ENCODE measurements at places on chromosomes 6 and 20.

DNA sequence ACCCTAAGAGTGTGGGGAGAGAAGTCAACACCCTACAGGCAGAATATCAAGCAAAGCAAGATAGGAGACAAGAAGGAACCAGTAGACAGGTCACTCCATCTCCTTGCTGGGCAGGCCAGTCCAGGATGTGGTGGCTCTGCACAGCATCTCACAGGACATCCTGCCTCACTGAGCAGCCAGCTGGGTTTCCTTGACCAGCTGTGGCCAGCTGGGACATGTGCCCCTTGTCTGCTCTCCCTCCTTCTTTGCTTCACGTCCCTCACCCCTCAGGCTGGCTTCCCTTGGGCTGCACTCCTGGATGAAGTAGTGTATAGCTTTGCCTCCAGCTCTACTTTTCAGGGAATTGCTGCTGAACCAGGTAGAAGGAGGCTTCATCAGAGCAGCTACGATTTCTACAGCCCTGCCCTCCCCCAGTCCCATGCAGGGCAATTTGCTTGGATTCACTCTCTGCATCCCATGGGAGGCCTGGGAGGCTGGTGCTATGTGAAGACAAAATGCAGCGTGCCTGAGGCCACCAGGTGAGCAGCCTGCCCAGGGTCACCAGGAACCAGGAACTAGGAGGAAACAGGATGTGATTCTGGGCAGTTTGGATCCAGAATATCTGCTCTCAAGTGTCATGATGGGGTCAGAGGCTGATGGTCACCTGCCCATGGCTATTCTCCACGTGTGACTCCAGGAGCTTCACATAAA, 110.0 kb upstream of the PMEPA1 start:
- no peak for DNase-seq

DNA sequence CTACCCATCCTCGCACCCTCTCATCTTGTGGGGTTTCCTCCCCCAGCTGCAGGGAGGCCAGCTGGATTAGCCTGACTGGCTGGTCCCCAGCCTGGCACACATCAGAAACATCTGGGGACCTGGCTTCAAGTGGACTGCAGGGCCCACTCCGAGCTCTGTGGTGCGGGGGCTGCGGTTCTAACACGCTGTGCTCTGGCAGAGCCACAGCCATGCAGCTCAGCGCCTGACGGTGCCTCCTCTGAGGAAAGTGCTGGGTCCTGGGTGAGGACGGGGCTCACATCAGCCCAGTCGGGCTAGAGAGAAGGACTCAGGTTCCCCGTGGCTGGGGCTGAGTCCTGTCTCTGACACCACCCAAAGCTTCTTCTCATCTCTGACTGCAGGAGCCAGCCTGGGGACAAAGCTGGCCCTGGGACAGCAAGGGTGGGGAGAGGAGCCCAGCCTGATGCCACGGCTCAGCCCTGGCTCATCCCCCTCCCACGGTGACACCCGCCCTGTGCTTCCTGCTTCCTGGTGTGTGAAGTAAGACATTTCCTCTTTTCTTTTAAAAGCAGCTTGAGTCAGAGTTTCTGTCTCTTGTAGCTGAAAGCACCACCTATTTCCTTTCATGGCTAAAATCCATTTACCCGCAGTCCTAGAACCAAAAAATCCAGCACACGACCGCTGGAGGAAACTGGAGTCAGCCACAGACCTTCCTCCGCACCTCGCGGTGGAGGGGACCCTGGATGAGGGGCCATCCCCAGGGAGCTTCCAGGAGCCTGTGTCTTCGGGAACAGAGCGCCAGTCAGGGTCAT, 127.4 kb upstream of the AFDN start:
- DNase-seq, result no peak

GRCh38 chr20:38447251-38447661, 12.1 kb upstream of the SNHG17 start:
- DNase-seq, result no peak

DNA sequence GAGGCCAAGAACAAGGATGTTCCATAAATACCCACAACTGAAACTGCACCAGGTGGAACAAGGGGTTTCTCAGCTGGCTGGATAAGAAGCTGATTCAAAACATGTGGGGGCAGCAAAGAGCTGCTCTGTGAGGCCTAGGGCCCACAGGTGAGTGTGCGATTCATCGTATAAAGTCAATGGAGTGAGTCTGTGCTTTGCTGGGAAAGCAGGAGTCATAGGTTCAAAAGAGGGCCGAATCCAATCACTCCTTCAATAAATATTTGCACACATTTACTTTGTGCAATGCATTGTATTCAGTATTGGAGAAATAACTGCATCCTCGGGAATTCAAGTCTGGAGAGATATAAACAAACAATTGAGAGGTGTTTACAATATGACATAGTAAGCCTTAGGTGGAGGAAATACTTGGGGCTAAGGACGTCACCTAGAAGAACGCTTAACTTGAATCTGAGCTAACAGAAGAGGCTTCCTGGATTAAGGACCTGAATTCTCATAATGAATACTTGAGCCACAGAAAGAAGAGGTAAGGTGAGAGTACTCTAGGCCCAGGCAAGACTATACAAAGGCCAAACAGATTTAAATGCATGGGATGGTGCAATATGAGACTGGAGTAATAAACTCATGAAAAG, 83.7 kb upstream of the TMEM30A start:
- no peak for DNase-seq

DNA sequence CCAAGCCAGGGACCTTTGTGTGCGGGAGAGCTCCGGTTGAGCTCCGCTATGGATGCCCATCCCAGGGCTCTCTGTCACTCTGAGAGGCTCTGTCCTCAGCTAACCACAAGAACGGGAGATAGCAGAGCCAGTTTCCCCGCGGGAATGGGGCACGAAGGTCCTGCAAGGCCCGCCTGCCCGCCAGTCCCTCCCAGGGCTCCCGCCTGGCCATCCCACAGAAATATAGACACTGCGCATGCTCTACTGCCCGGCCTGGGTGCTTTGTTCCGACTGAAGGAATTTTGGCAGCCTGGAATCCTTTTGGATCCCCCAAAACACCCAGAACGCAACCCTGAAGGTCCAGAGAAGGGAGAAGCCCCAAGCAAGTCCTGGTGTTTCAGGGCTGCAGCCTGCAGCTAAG, 8.6 kb upstream of the DEFB110 start:
- DNase-seq, result no peak

GRCh38 chr20:54174457-54175175, 830 bp upstream of the CYP24A1 start:
- DNase-seq, result no peak

GRCh38 chr20:63223121-63223825, 7.3 kb upstream of the YTHDF1 start:
- DNase-seq, result peak; percentile 43

DNA sequence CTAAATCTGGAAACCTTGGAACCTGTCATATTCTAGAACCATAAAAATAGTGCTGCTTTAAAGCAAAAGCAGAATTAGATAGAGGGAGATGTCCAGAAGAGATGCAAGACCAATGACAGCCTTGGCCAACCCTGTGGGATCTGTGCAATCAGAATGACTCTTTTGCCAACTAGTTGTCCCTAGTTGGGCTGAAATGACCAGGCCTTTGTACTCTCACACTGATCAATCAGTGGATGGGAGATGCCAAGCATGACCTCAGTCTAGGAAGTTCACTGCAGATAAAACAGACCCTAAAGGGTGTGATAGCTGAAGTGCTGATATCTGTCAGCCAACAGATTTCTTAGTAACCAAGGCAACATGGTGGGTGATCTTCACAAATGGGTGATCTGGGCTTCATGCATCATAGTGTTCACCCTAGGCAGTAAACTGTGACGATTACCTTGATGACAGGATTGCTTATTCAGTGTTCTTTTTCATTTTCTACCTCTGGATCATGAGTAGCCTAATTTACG, 52.1 kb downstream of the BCKDHB start:
- DNase-seq, result no peak

DNA sequence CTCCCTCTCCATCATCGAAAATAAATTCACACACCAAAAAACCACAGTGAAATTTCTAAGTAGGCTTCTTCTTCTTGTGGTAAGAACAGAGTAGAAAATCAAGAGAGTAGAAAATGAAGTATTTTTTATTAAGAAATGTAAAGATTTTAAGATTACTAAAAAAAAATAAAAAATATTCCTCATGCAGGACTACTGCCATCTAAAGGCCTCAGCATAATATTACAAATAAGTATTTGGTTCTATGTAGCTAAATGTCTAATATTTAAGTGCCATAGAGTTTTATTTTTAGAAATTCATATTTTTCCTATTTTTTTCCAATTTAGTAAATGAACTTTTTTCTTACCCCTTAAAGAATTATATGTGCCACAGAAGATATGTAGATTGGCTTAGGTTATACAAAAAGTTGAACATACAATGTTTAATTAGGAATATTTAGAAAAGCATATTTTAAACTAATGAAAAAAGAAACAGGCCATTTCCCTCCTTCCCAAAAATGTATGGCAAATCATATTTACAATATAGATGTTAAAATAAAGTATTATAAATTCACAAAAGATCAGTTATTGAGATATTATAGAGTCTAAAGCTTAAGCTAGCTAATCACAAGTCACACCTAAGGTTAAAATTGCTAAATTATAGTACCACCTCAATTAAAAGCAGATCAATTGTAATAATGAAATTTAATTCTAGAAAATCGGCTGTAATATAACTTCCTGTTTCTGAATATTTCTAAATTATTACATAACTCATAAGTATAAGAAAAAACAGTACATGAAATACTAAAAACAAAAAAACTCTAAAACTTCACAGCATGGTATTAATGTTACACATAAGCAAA, 3.5 kb upstream of the NT5DC1 start:
- no peak for DNase-seq

GRCh38 chr6:31897612-31898382, at the start of gene EHMT2:
TSS of gene EHMT2 (minus strand) at chr6:31897698. CDS start at chr6:31897677, 21 bp downstream.
- DNase-seq, result peak; percentile 76

Data from effector CD4-positive, alpha-beta T cell (primary cell).